ENCODE measurements at places on chromosomes 12 and 14.
A peak's percentile ranks its signal among the peaks of the same experiment; 100 is the strongest.

- no peak for DNase-seq
Measured at GRCh38 chr14:68842298-68842697, 49.4 kb upstream of the ZFP36L1 start.

- DNase-seq, result peak; percentile 2
Measured at GRCh38 chr12:93741659-93742109, 64.5 kb downstream of the CRADD start.

GRCh38 chr14:91722386-91722785 is 9.5 kb downstream of the CATSPERB start:
- DNase-seq, result no peak

- DNase-seq, result no peak
Measured at GRCh38 chr12:2003676-2004112, 563 bp downstream of the DCP1B start.

DNA sequence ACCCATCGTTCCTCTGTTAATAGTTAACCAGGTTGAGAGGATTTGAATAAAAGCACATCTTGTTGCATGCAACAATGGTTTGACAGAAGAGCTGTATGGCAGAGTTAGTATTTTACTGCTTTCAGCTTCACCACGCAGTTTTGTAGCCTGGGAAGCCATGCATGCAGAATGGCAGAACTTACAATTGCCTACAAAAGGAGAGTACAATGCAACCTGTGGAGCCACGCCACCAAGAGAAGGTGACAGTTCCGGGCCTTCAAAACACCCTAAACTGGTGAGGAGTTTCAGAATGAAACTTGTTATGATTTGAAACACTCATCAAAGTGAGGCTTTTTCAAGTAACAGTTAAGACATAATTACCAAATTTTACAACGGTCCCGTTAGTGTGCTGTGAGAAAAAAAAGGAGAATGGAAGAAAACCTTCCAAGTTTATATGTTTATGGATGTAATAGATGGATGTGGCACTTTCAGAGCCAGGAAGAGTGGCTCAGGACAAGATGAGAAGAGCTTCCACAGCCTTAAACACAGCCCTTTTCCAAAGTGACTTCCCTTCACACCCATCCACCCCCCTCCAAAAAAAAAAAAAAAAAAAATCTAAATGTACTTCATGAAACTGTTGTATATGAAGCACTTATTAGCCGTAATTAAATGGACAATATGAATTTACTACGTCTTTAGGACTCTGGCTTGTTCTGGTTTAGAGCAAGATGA is 158.7 kb downstream of the EGLN3 start:
- DNase-seq, result no peak

Measured in NCI-H1092 (cell line).